ENCODE measurements at places on chromosomes 2 and 18.

- peak; percentile 37 for DNase-seq
These were observed 3.2 kb downstream of the UBXN4 start for GRCh38 chr2:135744760-135745314.

- no peak for DNase-seq
These were observed 549.0 kb upstream of the SLC8A1 start for GRCh38 chr2:41000906-41001305.

DNA sequence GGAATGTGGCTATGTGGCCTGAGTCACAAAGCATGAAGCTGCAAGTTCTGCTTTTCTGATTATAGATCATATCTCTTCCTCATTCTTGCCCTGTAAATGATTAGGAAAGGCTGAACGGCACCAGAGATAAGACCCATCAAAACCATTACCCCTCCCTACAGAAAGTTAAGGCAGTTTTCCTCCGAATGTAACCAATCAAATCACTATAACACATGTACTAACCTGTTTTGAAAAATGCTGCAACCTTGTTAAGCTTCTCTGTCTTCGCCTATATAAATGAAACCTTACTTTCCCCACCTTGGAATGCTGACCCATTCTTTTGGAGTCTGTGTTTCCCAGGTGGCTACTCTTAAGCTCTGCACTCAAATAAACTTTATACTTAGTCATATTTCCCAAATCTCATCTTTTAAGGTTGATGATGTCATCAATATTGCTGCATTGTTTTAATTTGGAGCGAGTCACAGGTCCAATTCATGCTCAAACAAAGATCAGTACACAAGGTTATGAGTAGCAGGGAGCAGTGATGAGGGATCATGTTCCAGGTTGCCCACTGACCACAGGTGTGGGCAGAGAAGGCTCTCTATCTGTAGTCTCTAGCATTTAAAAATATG is 662.3 kb downstream of the IRS1 start:
- DNase-seq = peak; percentile 31

GRCh38 chr2:191114403-191114886 is 36.3 kb downstream of the STAT4 start:
- DNase-seq = no peak

GRCh38 chr18:79283131-79283810 is 112.5 kb upstream of the NFATC1 start:
- no peak for DNase-seq

Data from adipocyte (in vitro differentiated cells).